ENCODE measurements at places on chromosomes 3 and 15.

GRCh38 chr15:31867536-31868442 is 162.5 kb upstream of the CHRNA7 start:
- peak; percentile 84 for ATAC-seq

- ATAC-seq = no peak
Observed at GRCh38 chr3:150912501-150912900, 7.3 kb upstream of the MINDY4B start.

GRCh38 chr3:47802734-47803479 is at the start of gene DHX30:
DHX30 (plus strand) TSS chr3:47803138; CDS start chr3:47810684, 7,546 bp downstream.
- ATAC-seq = peak; percentile 92

DNA sequence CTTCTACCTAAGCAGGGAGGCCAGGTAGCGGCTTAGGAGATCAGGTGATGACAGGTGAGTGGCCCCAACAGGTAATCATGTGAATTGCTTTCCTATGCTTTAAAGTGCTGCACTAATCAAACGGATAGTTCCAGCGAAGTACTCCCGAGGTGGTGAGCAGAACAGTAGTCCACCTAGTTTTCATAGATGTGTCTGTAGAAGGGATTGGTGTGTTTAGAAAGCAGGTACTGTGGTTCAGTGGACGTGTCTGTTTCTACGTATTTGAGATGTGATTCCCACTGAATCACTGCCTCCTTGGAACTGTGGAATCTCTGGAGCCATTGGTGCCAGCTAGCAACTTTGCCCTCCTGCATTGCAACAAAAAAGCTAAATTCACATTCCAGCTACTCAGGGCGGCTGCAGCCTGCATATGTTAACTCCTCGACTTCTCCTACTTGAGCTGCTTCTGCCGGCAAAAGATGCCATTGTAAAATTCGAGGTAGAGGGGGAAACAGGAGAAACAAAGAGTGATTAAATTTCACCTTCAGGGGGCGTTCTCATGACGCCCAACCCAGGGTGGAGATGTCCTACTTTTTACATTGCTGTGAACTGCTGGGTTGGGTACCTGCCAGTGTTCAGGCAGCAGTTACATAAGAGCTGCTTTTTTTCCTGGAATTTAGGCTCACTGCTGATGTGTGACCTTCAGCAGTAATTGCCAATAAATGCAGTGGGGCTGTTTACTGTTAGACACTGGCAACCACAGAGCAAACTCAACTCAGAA is 227.3 kb downstream of the ITPR1 start:
- ATAC-seq = peak; percentile 50

GRCh38 chr3:148084931-148085330 is 612.8 kb upstream of the AGTR1 start:
- no peak for ATAC-seq

GRCh38 chr15:98085003-98085639 is 124.6 kb downstream of the ARRDC4 start:
- peak; percentile 54 for ATAC-seq

GRCh38 chr15:78211189-78211921 is 23.0 kb downstream of the ACSBG1 start:
- no peak for ATAC-seq

DNA sequence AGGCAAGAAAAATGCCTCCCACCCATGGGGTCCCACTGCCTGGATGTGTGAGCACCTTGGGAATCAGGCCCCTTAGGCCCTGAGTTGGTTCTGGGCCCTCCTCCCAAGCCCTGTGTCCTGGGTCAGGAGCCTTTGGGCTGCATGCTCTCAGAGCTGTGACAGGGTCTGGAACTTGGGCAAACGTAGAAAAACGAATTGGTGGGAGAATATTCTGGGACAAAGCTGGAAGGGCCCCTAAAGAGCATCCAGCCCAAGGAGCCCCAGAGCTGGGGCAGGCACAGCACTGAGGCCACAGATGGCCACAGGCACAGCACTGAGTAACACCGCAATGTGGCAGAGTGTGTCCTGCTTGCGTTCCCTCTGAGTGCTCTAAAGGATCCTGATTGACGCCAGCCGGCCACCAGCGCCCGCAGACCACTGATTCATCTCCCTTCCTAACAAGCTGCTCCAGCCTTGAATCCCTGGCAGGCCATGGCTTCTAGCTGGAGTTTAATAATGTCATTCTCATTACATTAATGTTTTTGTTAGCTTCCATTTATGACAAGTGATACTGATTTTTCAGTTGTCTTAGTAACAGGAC is 18.6 kb upstream of the SEC13 start:
- no peak for ATAC-seq

DNA sequence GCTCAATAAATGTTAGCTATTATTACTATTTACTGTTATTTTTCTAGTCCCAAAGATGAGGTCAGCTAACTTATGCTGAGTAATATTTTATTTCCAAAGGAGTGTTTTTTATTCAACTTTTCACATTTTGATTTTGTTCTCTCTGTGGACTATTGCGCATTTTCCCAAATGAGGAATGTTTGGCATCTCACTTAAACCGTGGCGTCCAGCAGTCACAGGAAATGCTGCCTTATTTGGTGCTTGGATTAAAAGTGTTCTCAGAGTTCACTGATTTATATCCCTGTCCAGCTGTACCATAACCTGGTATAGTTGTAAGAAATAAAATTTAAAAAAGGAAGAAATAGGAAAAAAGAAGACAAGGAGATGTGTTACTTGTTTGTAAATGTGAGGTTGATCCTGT is 166.8 kb downstream of the THSD4 start:
- no peak for ATAC-seq

GRCh38 chr3:149299938-149300801 is 33.3 kb downstream of the TM4SF18 start:
- ATAC-seq = peak; percentile 96

DNA sequence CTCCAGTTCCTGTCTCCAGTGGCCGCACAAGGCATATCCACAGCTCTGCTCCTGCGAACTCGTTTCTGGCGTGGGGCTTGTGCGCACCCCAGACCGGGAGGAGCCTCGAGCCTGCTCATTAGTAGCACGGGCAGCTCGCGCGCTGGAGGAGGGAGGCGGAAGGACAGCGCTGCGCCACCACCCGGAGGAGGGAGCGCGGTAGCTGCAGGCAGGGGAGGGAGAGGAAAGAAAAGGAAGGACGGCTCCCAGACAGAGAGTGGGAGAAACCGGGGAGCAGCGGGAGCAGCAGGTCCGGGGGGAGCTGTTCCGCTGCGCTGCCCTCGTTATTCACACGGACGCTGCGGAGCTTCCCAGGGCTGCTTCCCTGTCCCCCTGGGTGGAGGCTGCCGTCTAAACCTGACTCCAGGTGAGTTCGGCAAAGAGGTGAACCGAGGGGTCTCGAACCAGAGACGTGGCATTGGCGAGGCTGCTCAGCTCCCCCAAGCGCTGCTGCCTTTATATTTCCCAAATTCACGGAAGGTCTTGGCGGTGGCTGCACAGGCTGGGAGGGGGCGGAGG is 121.3 kb upstream of the ZNF717 start:
- peak; percentile 49 for ATAC-seq

GRCh38 chr3:99866261-99866761 is 48.6 kb downstream of the CMSS1 start:
- ATAC-seq = peak; percentile 6

DNA sequence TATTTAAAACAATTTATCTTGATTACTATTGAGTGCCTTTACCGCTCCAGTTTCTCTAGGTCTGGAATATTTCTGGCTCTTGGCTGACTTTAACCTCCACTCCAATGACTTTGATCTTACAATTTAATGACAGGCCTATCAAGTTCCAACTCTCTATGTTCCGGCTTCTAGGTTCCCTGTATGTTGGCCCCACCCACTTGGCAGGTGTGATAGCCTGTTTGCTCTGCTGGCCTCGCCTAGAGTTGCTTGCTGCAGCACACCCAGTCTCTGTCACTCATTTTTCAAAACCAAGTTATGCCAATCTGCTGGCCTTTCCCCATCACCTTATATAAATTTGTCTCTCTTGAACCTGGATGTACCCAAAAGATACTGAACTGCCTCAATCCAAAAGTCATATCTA is 428.0 kb downstream of the ROBO1 start:
- no peak for ATAC-seq

DNA sequence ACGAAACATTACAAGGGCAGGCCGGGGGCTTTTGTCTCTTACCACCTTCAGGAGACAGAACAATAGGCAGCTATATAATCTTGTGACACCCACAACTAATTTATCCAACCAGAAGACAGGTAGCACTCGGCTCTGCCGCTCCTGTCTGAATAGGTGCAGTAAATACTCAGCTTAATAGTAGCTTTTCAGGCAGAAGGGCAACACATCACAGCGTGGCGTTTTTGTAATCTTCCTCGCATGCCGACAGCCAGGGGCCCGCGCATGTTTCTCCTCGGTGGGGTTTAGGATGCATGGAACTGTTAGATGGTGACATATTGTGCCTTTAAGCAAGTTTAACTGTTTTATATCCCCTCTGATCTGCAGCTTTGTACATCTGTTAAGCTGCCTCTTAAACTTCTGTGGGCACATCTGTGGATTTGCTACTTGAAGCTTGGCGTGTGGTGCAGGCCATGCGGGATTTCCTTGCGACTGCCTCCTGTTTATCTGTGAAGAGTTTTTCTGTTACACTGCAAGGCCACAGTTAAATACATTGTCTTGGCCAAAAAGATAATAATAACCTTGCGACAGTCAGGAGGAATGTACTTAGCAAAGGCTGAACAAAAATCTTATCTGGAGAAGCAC is 123.2 kb upstream of the BNIP2 start:
- ATAC-seq = no peak

GRCh38 chr3:106183762-106184391 is 315.1 kb upstream of the CBLB start:
- 0 out of 3 replicates have a peak, but pooled peaks have one; percentile 41 for ATAC-seq

- ATAC-seq = no peak
Observed at GRCh38 chr15:61173899-61174689, 55.0 kb downstream of the RORA start.

GRCh38 chr3:10205451-10206165 is 40.9 kb downstream of the IRAK2 start:
- ATAC-seq = peak; percentile 82

- no peak for ATAC-seq
Observed at GRCh38 chr3:176172492-176172891, 1024.8 kb downstream of the TBL1XR1 start.

- ATAC-seq = no peak
Observed at GRCh38 chr15:85408270-85408746, 27.9 kb downstream of the AKAP13 start.

DNA sequence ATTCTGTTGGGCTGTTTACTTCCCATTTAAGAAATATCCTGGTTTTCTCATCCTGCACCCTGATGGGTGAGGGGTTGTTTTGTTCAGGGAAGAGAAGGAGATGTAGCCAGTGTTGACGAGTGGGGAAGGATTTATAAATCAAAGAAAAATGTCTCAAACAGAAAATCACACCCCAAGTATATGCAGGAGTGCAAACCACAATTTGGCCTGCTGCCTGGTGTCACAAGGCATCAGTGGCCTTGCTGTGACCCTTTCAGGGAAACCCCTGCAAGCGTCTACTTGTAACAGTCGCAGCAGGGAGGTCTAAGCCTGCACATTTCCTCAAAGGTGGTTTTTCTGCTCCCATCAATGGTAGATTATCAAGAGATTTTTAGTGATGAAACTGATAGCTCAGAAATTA is 132.6 kb upstream of the LRRN1 start:
- no peak for ATAC-seq

DNA sequence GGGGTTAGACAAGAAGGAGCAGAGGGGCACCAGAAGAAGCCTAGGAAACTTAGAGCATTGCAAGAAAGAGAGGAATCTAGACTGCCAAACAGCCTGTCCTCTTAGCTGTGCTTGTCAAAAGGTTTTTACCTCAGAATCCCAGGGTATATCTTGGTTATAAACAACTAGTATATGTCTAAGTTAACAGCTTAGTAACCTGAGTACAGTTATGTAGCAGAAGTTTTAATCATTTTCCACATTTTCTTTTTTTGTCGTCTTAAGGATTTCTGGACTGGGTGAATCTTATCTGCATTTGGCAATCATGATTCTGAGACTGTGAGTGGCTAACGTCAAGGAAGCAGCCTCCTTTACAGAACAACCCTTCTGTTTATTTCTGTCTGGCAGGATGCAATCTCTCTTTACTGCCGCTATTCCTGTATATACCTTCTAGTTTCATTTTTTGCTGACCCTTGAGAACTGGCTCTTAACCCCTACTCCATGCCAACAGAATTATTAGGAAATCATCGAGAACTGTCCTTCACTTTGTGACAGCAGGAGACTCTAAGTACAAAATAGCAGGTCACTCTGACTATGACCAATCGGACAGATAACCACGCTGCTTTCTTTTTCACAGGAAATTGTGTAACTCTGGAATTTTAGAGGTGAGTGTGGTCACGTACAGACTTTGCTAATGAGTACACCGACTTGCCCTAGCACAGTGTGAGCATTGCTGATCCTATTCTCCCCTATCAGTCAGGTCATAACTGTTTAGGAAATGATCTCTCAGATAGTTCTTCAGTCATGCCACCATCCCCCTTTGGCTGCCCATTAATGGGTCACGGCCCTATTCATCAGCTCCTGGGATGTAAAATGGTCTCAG is 3.3 kb upstream of the CP start:
- peak; percentile 93 for ATAC-seq

DNA sequence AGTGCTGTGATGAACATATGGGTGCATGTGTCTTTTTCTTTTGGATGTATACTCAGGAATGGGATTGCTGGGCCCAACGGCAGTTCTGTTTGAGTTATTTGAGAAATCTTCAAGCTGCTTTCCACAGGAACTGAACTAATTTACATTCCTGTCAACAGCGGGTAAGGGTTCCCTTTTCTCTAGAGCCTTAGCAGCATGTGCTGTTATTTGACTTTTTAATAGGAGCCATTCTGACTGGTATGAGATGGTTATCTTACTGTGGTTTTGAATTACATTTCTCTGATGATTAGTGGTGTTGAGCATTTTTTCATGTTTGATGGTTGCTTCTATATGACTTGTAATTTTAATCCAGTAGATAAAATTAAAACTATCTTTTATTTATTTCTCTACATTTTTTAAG is 1168.6 kb upstream of the ALCAM start:
- peak; percentile 95 for ATAC-seq
